ENCODE measurements at places on chromosomes 12 and 14.
A peak's percentile ranks its signal among the peaks of the same experiment; 100 is the strongest.

DNA sequence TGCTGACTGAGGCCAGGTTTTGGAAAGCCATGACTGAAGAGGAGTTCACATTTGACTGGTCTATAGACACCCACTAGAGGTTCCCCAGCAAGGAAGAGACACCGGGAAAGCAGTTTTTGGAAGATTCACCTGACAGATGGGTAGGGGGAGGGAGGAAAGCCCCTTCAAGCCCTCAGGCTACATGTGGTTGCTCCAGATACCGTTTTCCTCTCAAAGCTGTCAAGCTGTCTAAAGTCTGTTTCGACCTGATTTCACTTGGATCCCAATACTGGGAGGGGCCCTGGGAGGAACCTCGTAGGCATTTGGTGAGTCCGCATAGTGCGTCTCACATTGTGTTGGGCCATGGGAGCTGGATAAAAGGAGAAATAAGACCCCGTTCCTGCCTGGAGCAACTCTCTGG is 1.7 kb upstream of the LRP1 start:
- no peak for DNase-seq

- DNase-seq: peak; percentile 43
Observed at GRCh38 chr14:92675976-92676375, 72.5 kb downstream of the LGMN start.

- DNase-seq: no peak
Observed at GRCh38 chr14:32434180-32434579, 105.1 kb downstream of the AKAP6 start.

DNA sequence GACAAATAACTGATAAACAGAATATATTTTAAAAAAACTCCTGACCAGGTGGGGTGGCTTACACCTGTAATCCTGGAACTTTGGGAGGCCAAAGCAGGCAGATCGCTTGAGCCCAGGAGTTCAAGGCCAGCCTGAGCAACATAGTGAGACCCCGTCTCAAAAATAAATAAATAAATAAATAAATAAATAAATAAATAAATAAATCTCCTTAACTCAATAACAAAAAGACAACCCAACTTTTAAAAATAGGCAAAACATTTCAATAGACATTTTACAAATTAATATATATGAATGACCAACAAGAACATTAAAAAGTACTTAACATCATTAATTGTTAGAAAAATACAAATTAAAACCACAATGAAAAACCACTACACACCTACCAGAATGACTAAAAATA is 56.2 kb upstream of the CAPRIN2 start:
- DNase-seq: no peak
